ENCODE measurements at places on chromosomes 5 and 9.

GRCh38 chr9:121718084-121718483 is 66.7 kb downstream of the DAB2IP start:
- no peak for DNase-seq

DNA sequence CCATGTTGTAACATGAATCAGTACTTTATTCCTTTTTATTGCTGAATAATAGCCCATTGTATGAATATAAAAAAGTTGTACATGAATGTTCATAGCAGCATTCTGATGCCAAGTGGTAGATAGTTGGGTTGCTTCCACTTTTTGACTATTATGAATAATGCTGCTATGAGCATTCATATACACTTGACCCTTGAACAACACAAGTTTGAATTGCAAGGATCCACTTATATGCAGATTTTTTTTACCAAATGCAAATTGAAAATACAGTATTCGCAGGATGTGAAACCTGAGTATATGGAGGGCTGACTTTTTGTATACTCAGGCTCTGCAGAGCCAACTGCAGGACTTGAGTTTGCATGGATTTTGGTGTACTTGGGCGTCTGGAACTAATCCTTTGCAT is 14.7 kb upstream of the SIL1 start:
- no peak for DNase-seq

GRCh38 chr5:32709750-32710549 is 1.2 kb upstream of the NPR3 start:
- DNase-seq: peak; percentile 28

GRCh38 chr5:17219469-17219868 is 2.0 kb downstream of the BASP1 start:
- no peak for DNase-seq

DNA sequence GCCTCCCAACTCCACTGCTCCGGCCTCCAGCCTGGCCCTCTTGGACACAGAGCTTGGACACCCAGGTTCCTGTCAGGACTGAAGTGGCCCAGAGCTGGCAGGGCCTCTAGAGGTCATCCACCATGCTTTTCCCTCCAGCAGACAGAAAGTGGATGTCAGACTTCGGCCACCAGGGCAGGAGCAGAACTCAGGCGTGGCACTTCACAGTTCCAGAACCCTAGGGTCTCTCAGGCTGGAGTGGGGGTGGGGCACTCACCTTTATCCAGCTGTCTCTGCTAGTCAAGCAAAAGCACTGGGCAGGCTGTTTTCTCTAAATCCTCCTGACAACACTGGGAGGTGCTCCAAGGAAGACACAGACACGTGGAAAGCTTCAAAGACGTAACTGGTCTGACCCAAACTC is 35.6 kb upstream of the N4BP3 start:
- no peak for DNase-seq

DNA sequence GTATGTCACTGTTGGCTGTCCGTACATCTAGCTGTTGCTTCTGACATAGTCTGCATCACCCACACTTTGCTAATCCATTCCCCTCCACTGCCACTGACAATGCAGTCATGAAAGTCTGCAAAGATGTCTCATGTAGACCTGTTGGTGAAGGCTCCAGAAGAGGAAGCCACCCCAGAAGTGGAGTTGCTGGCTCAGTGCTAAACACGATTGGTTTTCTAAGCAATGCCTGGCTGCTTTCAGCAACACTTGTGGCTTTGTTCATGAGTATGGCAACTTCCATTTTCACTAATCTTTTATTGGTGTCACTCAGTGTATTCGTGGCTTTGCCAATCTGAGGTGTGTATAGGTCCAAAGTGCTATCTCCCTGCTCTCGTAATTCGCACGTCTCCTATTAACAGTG is 288.1 kb downstream of the GADD45G start:
- no peak for DNase-seq

Measured in activated CD4-positive, alpha-beta T cell treated with anti-CD3 and anti-CD28 coated beads, Interleukin-2, amount 50 U/mL, for 24 hours (primary cell).